Thoracic aorta (tissue), 2 donors: ENCODE measurements at places on chromosomes 2 and 18.

GRCh38 chr2:2698182-2699120 is 367.4 kb upstream of the MYT1L start:
- DNase-seq = no peak

GRCh38 chr2:160454070-160454797 is 39.4 kb downstream of the RBMS1 start:
- DNase-seq = no peak

GRCh38 chr2:5736050-5736449 is 43.9 kb downstream of the SOX11 start:
- DNase-seq = no peak

DNA sequence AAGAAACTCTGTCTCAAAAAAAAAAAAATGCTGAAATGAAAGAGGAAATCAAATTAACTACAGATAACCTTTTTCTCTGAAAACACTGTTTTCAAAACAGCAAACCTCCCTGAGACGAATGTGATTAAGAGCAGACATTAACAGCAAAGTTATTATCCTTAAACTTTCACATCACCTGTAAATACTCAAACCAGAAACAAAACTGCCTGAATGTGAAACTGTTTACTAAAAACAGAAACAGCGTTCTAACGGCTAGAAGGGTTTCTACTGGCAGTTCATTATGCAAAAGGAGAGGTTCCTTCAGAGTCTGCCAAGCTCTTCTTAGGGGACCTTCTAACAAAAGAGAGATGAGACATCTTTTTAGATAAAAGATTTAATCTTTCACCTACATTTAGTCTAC is 45.9 kb downstream of the PNO1 start:
- no peak for DNase-seq

DNA sequence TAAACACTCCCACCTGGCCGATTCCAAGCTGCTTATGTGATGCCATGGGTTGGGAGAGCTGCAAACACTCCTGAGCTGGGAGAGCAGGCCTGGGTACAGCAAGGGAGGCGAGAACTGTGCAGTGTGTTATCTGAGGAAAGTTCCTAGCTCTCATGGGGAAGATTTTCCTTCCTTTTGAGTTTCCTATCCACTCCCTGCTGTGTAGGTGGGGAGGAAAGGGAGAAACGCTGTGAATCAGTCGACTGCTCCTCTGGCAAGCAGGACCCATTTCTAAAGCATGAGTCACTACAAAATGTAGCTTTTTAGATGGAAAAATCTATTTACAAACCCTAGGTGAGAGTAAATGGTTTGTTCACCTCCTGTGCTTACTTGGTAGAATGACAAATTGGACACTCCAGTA is 80.4 kb downstream of the SH3RF3 start:
- DNase-seq = no peak

GRCh38 chr2:151947813-151948165 is 119.6 kb upstream of the ARL5A start:
- peak; percentile 72 for DNase-seq

- no peak for DNase-seq
Measured at GRCh38 chr2:145070703-145071102, 550.8 kb upstream of the ZEB2 start.

DNA sequence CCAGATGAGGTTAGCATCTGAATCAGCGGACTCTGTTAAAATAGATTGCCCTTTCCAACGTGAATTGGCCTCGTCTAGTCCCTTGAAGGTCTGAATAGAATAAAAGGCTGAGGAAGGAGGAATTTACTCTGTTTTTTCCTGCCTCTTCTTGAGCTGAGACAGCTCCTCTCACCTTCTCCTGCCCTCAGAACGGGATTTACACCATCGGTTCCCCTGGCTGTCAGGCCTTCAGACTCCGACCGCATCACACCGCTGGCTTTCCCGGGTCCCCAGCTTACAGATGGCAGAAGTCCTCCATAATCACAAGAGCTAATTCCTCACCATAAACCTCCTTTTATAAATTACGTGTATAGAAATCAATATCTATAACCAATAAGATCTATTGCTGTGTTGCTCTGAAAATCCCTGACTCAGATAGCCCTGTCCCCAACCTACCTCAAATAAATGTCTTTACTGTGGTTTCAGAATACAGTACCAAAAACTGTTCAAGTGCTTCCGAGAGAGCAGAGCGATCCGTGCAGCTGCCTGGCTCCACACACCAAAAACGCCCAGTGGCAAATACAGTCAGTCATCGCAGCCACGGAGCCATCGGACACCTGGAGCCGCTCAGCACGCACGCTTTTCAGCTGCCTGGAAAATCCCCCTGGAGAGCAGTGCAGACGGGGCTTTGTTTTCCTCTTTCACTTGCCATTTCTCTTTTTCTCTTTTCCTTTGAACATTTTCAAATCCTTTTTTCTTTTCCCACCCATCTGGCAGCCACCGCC is 196.9 kb downstream of the NRP2 start:
- DNase-seq = no peak

DNA sequence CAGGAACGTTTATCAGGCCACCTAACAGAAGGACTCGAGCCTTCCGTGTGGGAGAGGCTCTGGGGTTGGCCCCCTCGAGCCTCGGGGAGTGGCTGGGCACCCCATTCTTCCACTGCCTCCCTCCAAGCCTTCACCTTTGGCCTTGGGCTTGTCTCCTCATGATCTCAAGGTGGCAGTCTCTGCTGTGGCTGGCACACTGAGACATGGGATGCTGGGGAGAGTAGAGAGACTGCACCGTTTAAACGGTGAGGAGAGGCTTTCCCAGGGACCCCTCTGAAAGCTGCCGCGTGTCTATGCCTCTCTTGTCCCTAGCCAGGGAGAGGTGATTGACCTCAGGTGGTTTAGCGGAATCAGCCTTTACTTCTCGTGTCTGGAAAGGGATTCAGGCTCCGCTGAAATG is 71.0 kb downstream of the DCDC2C start:
- no peak for DNase-seq

GRCh38 chr2:71536226-71536671 is 82.9 kb downstream of the DYSF start:
- DNase-seq = no peak

DNA sequence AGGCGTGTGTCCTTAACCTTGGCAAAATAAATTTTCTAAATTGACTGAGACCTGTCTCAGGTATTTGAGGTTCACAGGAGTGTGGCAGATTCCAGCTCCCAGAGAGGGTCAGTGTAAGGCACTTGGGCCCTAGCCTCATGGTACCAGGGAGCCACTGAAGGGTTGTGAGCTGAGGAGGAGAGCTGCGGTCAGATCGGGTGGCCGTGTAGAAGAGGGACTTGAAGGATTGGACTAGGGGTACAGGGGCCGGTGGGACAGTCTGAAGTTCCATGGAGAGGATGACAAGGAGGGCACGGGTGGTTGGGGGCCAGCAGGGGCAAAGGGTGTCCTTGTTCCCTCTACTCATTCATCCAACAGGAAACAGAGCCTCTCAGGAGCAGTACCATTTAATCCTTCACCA is 327.0 kb upstream of the HS6ST1 start:
- no peak for DNase-seq

- no peak for DNase-seq
Measured at GRCh38 chr2:108219688-108220087, 20.1 kb upstream of the SULT1C3 start.

GRCh38 chr2:27216416-27217137 is 592 bp upstream of the CAD start:
- no peak for DNase-seq

- DNase-seq = no peak
Measured at GRCh38 chr2:189522435-189523151, 58.0 kb downstream of the SLC40A1 start.

GRCh38 chr2:39160982-39161381 is 40.1 kb upstream of the SOS1 start:
- no peak for DNase-seq

DNA sequence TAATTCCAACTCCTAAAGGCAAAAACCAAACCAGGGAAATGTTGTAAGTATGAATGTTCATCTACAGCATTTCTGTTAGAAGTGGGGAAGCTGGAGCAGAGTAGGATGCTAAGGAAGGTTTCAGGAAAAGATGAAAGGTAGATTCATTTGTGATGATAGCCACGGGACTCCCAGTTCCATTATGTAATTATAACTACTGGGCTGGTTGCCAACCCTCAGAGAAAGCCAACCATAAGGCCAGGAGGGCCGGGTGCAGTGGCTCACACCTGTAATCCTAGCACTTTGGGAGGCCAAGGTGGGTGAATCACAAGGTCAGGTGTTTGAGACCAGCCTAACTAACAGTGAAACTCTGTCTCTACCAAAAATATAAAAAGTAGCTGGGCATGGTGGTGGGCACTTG is 288.9 kb upstream of the ETAA1 start:
- no peak for DNase-seq

GRCh38 chr18:80004600-80005342 is 16.4 kb upstream of the TXNL4A start:
- DNase-seq = no peak

- no peak for DNase-seq
Measured at GRCh38 chr2:113711851-113712250, 44.6 kb downstream of the SLC35F5 start.

- DNase-seq = no peak
Measured at GRCh38 chr2:55948176-55948923, 24.8 kb upstream of the EFEMP1 start.

DNA sequence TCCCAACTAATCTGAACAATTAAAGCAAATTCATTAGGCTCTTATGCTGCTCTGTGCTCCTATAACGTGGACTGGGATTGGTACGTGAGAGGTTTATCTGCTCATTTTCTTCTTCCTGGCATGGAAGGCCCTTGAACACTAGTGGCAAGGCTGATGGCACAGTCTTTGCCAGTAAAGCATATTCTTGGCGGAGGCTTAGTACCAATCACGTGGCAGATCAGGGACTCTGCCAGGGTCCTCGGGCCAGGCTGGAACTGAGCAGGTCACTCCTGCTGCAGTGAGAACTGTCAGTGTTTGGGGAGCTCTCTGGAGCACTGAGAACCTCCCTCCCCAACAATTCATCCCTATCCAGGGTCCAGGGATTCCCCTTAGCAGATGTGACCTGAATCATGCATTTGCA is 3.7 kb upstream of the ALPK2 start:
- no peak for DNase-seq

DNA sequence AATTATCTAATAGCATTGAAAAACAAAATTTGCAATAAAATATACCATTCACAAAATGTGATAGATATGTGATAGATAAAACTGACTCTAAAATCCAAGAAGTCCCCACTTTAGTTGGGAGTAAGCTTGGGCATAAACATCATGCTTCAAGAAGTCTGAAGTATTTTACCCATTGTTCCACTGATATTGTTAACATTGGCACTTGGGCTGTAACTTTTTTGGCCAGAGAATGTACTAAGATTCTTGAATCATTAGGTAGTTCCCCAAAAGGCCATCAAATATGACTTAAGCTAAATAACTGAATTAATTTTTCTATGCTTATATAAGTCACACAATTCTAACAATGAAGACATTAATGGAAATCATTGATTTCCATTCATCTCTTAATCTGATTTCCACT is 413.6 kb downstream of the CDH2 start:
- DNase-seq = no peak

DNA sequence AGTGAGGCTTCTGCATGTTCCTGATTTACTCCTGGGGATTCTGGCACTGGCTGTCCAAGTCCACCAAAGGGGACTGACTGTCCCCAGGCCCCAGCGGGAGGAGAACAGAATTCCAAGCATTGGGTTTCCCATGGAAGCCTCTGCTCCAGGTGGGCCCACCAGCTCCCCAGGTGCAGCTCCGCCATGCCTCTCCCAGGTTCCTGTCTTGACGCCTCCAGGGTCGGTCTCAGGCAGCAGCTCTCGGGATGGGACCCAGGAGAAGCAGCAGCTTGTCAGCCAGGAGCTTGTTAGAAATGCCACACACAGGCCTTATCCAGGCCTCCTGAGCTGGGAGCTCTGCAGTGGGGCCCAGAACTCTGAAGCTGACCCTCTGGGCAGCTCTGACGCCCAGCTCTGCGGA is 47.9 kb downstream of the DCDC2C start:
- no peak for DNase-seq

DNA sequence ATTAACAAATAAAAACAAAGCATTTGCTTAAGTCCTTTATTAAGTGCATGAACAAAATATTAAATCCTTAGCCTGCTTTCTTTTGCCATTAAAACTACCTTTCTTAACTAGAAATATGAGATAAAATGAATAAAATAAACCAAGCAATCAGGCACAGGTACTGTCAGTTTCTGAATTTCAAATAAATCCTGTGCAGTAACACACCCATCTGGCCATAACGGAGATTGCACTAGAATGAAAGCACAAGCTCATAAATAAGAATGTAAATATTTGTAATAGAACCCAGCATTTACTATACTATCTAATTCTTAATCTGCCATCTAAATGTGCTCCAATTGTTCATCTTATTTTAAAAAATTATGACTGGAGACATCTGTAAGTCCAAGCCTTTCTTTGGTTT is 31.9 kb downstream of the PRKRA start:
- DNase-seq = no peak

DNA sequence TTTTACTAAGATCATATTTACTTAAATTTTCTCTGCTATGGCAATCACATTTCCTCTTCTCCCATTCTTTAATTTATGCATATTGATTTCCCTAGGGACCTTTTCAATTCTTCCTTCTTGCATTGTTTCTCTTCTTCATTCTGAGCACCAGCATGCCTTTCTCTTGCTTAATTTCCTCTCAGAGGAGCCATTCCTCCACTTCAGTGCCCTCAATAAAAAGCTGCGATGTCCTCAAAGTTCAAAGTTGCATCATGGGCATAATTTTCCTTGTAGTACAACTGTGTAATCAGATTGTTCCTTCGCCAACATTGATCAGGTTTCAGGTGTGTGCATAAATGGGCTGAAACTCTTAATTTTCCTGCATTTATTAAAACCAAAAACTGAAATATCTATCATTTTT is 21.8 kb upstream of the CD226 start:
- no peak for DNase-seq

DNA sequence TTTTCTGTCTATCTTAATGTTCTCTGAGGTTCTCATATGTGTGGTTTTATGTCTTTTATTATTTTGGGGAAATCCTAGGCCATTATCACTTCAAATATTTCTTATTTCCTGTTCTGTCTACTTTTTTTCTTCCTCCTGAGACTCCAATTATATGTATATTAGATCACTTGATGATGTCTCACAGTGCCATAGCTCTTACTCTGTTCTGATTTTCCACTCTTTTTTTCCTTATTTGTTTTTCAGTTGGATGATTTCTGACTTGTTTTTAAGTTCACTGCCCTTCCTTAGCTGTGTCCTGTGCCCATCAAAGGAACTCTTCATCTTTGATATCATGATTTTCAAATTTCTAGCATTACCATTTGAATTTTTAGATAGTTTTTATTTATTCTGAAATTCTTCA is 24.1 kb downstream of the FAM228B start:
- no peak for DNase-seq

DNA sequence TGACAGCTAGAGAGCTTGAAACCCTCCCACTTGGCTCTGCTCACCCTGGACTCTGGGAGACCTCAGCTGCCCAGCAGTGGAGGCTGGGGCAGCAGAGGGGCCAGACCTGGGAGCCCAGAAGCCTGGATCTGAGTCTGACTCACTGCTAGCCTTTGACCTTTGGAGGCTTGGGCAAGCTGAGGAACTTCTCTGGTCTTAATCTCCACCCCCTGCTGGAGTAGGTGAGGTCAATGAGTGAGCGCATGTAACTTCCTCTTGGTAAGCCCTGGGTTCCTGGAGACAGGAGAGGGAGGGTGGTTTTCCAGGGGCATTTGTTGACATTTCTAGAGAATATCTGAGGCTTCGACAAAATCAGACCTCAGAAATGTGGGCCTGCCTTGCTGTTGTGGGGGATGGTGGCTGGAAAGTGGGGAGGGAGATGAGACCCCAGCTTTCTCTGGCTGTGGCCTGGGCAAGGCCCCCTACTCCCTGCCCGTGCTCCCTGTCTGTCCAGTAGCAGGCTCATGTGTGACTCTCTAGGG is 73.0 kb upstream of the YWHAQ start:
- no peak for DNase-seq

GRCh38 chr2:61423714-61424113 is 47.2 kb downstream of the USP34 start:
- no peak for DNase-seq

- DNase-seq = no peak
Measured at GRCh38 chr2:147609301-147609700, 235.5 kb upstream of the ACVR2A start.
